Diencephalon (tissue), 1 donor: ENCODE measurements at places on chromosomes 16 and 17. TPM values are rescaled to one million over a fixed set of nuclear protein-coding genes. Genes with fewer than 3 reads are reported as not detected.

The CES5A gene
- 0.46 TPM for total RNA-seq

The TP53TG3C gene
- not detected for total RNA-seq

The SALL1 gene
- total RNA-seq: 8.1 TPM

The TBX6 gene
- 0.23 TPM for total RNA-seq

The KRT34 gene
- not detected for total RNA-seq

The NPTX1 gene
- total RNA-seq: 6.7 TPM

The UNC45B gene
- not detected for total RNA-seq
